Activated naive CD8-positive, alpha-beta T cell treated with anti-CD3 and anti-CD28 coated beads, Interleukin-2, amount 10 ng/mL, durations not matched to agents 7 days and 5 days (primary cell): ENCODE measurements at places on chromosomes 1 and 21. TPM values are rescaled to one million over a fixed set of nuclear protein-coding genes. Genes with fewer than 3 reads are reported as not detected.

DNA sequence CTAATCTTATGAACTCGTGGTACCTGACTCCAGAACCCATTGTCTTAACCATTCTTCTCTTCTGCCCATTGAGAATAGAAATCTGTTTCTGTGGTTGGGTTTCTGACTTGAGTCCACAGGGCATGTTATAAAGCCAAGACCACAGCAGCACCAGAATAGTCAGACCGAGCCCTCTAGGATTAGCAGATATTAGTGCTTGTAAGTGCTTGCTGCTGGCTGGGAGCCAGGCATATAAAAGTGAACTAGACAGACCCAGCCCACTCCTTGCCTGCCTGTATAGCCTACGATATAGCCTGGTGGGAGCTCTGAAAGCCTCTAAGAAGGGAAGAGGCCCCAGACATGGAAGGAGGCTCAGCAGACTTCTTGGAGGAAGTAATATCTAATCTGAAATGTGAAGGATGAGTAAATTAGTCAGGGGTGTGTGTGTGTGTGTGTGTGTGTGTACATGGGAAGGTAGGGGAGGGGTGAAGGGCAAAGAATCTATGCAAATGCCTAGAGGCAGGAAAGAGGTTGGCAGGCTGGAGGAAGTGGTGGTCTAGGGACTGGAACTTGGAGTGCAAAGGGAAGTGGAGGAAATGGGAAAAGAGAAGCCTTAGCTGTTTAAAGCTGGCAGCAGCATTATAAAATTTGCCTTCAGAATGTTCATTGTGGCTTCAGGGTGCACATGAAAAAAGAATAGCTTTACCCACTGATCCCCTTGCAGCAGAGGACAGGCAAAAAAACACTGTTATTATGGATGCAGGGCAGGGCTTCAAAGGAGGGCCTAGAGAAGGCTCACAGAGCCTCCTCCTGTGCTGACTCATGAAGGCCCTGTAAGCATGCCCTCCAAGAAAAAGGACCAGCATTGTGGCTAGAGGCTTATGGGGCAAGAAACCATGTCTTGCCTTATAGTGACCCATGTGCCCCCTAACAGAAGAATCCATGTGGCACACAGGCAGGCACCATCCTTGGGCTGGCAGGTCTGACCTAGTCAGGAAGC is 169.2 kb downstream of the LMX1A start:
- no peak for DNase-seq
- H3K27ac ChIP-seq = no peak overlapping the region
- H3K4me3 ChIP-seq = no peak overlapping the region
- no peaks in the 10 kb centered on the region for H3K4me1 ChIP-seq
- H3K36me3 ChIP-seq = no peaks in the 10 kb centered on the region

RORC gene
- 1.2 TPM for total RNA-seq

GRCh38 chr1:117093091-117093534 is 28.4 kb downstream of the TRIM45 start:
- no peak for DNase-seq
- no peak overlapping the region for H3K4me3 ChIP-seq
- H3K36me3 ChIP-seq = peaks cover 35% of the 10 kb centered on the region
- H3K27ac ChIP-seq = peak overlapping the region; percentile 14
- H3K27me3 ChIP-seq = no peaks in the 10 kb centered on the region

DNA sequence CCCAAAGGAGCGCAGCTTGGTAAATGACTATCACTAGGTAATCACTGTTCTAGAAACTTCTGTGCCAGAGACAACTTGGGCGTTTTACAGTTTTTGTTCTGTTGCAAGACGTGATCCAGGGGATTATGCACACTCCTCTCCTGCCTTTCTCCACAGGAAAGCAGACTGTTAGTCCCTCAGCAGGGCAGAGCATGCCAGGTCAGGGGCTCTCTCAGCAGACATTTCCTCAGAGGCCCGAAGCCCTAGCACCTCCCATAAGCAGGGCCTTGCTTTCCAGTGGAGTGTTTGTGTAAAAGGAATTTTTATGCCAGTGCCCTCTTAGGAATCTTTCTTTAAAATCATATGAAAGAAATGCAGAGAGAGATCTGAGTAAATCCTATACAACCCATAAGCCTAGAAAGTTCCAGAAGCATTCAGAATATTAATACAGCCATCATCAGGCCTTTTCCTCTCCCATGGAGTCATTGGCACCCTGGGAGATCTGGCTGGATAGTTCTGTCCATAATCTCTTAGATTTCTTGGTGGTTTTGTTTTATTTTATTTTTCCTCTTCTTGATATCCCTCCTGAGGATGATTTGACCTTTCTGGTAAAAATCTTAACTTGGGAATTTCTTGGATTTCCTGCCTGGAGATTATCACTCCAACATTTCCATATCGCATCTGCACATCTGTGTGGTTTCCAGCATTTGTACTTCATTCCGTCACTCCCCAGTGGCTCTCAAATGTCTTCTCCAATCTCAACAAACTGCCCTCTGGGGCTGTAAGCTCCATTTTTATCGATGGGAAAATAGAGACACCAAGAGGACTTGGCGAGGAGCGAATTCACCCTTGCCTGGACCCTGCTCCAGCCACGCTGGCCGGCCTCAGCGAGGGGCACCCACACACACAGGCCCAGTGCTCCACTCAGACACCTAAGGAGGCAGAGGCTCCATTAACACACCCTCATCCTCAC is 116.1 kb downstream of the PSMG1 start:
- H3K4me3 ChIP-seq = no peak overlapping the region
- H3K4me1 ChIP-seq = no peaks in the 10 kb centered on the region
- H3K27me3 ChIP-seq = peaks cover 6% of the 10 kb centered on the region
- no peak overlapping the region for H3K27ac ChIP-seq

NUF2 gene
- total RNA-seq = 50.2 TPM

- no peaks in the 10 kb centered on the region for H3K36me3 ChIP-seq
- H3K4me1 ChIP-seq = no peaks in the 10 kb centered on the region
- DNase-seq = no peak
- no peak overlapping the region for H3K4me3 ChIP-seq
- H3K27me3 ChIP-seq = no peaks in the 10 kb centered on the region
- no peak overlapping the region for H3K27ac ChIP-seq
Observed at GRCh38 chr1:81596341-81596740, 204.4 kb upstream of the ADGRL2 start.

- no peaks in the 10 kb centered on the region for H3K27me3 ChIP-seq
- H3K36me3 ChIP-seq = no peaks in the 10 kb centered on the region
- DNase-seq = no peak
Observed at GRCh38 chr1:220336391-220337031, 64.3 kb upstream of the RAB3GAP2 start.
